NCI-H1417 treated with DMSO at 0.1 percent for 48 hours (cell line): ENCODE measurements at places on chromosomes 5 and 9.

DNA sequence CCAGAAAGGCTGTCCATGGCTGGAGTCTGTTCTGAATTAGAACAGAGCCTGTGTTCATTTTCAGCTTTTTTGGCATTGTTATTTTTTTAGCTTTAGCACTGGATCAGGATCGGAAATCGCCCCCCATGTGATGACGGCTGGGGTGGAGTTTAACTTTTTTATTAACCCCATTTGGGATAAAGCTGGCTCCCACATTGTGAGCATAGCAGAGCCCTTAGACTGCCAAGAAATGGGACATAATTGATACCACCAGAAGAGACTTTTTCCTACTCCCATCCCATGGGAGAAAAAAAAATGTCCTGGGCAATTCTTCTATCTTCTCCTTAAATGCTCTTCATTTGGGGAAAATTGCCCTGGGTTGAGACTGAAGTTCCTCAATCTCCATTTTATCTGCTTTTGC lies 52.4 kb downstream of the SLIT3 start:
- no peak for DNase-seq

DNA sequence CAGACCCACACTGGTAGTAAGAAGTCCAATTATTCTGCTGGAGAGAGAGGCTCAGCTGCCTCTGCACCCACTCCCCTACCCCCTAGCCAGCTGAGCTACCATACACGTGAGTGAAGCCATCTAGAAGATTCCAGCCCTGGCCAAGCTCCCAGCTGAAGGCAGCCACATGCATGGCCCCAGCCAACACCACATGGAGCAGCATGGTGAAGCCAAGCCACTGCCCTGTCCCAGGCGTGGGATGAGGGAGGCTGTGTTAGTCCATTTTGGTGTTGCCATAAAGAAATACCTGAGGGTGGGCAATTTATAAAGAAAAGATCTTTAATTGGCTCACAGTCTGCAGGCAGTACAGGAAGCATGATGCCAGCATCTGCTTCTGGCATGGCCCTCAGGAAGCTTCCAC lies 20.0 kb upstream of the VDAC1 start:
- DNase-seq: no peak

GRCh38 chr5:111963555-111963954 lies 206.6 kb upstream of the NREP start:
- no peak for DNase-seq

DNA sequence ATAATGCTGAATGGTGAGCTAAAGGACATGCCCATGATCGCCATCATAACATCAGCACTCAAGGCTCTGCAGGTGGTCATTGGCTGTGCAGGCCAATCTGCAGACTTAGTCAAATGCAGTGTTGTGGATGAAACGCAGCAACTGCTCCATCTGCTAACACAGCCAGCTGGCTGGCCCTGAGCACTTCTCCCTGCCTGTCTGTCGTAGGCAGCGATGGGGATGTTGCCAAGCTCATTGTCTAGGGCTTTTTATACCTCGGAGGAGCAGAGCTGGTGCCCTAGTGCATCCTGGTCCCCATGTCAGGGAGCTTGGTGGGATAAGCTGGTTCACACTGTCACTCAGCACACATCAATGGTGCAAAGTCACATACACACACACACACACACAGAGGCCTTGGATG lies 189.4 kb downstream of the TENT4A start:
- no peak for DNase-seq

DNA sequence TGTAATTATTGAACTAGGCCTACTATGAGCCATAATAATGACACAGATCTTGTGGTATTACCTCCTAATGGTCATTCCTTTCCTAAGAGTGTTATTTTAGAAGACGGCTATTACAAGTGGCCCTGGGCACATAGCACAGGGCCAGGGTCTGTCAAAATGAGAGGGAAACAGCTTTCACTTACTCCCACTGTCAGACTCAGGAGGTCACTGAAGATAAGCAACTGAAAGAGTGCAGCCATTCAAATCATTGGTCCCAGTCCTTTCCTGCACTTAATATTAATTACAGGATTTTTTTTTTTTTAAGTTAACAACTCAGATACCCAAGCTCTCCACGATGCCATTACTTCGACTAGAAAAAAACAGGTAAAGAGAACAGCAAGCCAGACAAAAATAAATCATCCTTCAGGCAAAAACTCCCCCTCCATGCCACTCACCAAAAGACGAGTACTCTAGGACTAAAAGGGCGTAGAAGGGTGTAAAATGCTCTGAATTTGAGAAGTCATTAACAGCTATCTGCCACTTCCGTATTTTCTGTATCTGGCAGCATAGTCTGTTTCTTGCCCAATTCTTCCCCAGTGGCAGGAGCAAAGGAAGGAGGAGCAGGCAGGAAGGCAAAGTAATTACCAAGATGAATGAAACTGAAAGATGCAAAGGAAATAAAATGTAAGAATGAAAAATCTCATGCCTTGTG lies 87.4 kb downstream of the ZNF608 start:
- no peak for DNase-seq

DNA sequence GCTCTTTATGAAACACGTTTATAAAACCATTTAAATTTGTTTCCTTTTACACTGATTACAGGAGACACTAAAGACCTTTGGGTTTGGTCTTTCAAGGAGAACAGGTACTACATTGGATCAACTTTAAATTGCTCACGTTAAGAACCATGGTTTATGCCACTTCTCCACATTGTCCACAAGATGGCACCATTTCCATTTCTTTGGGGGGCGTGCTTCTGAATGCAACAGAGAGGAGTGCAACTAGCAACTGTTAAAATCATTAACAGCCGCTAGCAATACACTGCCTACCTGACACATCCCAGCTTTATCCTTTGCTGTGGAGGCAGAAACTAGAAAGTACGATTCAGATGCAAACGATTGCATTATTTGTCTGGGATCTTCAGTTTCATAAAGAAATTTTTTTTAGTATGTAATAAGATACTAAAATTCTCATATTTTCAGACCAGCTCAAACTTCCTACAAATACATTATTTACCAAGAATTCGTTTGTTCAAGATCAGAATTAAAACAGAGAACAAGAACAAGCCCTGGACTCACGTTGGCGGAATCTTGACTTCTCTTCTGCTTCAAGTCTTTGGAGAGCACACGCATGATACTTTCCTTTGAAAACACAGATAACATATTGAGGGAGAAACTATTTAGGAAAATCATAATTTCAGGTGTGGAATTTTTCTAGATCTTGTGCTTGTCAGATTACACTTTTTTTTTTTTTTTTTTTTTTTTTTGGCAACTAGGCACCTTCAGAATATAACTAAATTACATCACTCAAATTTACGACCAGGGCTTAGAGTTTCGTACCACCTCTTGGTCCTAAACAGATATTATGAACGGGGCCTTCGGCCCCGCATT lies 702 bp downstream of the CDC20B start:
- peak; percentile 20 for DNase-seq

DNA sequence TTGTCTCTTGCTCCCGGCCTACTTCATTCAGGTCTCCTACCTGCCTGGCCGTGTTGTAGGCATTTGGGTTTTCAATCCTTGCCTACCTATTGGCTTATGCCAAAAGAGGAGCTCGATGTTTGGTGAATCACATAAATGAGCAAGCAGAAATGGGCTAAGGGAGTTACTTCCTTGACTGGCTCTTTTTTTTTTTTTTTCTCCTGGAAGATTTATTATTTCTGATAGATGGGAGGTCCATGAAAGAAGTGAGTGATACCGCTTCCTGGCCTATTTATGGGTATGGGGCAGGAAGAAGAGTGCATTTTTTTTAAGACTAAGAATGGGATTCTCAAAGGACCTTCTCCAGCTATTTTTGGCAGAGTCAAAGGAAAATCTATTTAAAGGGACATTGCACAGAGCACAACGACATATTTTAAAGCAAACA lies 294.1 kb downstream of the ARHGAP26 start:
- no peak for DNase-seq

- no peak for DNase-seq
Observed at GRCh38 chr9:113918697-113919350, 42.7 kb downstream of the ZNF618 start.

DNA sequence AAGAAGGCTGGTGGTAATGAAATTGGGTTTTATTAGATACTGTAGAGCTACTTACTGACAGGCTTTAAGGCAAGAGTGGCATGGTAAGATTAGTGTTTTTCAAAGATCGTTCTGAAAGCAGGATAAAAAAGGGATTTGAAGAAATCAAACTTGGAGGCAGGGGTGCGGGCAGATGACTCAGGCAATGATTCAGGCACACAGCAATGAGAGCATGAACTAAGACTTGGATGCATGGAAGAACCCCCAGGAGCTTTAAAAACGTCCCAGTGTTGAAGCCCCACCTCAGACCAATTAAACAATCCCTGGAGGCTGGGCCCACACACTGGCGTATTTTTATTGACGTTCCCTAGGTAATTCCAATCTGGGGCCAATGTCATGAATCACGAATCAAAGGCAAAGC lies 102.5 kb downstream of the SREK1 start:
- DNase-seq: no peak

GRCh38 chr9:96510258-96510657 lies 60.3 kb downstream of the HABP4 start:
- DNase-seq: no peak

DNA sequence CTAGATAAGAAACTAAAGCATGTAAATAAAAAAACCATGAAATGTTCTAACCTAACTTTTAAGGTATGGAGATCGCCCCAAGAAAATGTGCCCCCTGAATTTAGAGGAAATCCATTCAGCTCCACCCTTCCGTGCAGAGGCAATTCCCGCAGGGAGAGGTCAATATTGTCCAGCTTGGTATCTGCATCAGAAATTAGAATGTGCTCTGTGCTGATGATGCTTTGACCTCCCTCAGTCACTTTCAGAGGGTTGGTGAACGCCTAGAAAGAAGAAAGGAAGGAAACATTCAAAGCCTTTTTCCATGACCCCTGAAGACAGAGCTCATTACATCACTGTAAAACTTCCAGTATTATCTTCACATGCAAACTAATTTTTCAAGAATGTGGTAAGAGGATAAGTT lies 91.0 kb downstream of the FREM1 start:
- no peak for DNase-seq

DNA sequence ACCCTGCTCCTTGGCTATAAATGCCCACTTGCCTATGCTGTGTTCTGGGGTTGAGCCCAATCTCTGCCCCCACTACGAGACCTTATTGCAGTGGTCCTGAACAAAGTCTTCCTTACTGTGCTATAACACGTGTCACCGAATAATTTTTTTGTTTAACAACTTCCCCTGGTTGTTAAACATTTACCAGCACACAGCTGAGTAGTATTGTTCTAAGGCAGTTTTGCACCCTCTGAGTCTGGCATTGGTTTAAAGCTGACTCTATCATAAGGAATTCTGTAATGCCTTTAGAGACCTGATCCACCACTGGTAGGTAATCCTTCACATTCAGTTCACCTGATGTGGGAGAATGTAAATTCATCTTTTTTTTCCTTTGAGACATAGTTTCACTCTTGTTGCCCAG lies 25.6 kb upstream of the ANKRD31 start:
- no peak for DNase-seq

GRCh38 chr9:4306777-4307121 lies 6.9 kb upstream of the GLIS3 start:
- DNase-seq: no peak

- DNase-seq: no peak
Observed at GRCh38 chr5:10552183-10553143, 11.4 kb upstream of the ANKRD33B start.

DNA sequence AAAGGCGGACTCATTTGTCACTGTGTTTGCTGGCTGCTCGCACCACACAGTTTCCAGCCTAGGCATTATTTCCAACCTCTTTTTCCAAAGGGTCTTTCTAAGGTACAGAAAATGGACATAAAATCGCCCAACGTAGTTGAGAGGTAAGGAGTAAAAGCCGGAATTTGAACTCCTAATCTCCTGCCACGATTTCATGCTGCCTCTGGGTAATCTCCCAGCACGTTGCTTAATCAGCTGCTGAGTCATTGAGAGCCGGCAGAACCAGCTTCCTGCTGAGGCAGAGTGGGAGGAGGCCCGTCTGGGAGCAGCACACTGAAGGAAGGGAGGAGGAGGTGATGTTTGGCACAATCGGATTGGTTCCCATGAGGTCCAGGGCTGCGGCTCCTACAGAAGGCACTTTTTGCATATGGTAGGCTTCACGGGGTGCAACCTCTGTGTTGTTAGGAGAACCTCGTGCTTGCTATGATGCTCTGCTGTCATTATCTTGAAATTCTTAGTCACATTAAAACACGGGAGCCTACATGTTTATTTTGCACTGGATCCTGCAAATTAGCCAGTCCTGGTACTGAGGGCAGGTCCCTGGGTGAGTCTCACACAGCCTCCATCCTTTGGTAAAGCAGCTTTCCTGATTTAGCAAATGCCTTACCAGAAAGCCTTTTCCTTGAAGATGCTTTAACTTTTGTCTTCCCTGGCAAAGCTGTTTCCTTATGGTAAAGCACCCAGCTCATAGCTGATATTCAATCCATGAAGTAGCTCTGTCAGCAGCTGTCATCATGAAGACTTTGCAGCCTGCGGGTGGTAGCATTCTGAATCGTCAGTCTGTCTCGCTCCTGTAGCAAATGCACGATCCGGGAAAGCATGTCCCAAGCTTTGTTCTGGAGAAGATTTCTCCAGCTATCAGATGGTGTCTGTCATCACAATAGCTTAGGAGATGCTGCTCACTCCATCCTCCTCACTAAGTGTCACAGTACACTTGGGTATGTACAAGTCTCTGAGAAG lies 191.6 kb upstream of the MSX2 start:
- DNase-seq: no peak

- no peak for DNase-seq
Observed at GRCh38 chr5:67530609-67531255, 334.1 kb upstream of the CD180 start.

GRCh38 chr5:95803271-95804148 lies 19.0 kb downstream of the GLRX start:
- DNase-seq: no peak

DNA sequence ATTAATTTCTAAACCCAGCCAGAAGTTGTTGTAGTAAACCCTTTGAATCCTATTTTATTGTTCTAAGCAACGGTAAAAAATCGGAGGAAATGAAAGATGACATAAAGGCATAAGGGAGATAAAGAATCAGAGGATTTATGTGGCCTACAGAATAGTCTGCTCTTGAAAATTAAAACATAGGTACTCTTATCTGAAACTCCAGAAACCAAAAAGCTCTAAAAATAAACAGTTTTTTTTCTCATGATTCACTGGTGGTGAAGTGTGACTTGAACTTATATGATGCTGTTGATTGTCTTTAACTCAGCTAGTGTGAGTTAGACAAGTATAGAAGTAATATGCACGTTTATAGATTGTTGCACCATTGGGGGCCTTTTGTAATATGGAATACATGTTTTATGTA lies 80.3 kb downstream of the HSD17B4 start:
- DNase-seq: no peak

DNA sequence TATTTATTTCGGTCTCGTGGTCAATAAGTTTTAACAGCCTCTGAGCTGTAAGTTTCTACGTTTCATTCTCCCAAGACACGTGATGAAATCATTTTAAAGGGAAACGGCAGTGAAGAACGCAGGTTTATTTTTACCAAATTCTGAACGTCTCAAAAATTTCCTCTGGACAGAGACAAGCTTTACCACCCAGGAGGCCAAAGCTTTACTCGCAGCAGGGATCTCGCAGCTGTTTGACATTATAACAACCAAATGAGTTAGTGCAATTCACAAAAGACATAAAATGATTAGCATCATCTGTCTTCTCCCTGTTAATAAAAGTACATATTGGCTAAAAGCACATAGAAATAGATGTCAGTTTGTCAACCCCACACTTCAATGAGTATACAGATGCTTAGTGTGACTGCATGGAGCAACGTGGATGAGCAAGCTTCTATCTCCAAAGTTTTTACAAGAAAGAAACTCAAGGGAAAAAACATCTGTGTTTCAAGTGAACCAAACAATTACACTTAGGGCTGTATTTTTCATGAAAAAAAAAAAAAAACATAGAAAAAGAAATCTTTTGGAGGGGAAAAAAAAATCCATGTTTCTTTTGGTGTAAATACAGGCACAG lies 2.5 kb downstream of the SEMA5A start:
- DNase-seq: no peak
